Fibroblast of skin of right quadriceps (primary cell): ENCODE measurements at places on chromosomes 7 and 10.

- DNase-seq = no peak
These were observed 403.0 kb downstream of the THSD7A start for GRCh38 chr7:11428877-11429581.

DNA sequence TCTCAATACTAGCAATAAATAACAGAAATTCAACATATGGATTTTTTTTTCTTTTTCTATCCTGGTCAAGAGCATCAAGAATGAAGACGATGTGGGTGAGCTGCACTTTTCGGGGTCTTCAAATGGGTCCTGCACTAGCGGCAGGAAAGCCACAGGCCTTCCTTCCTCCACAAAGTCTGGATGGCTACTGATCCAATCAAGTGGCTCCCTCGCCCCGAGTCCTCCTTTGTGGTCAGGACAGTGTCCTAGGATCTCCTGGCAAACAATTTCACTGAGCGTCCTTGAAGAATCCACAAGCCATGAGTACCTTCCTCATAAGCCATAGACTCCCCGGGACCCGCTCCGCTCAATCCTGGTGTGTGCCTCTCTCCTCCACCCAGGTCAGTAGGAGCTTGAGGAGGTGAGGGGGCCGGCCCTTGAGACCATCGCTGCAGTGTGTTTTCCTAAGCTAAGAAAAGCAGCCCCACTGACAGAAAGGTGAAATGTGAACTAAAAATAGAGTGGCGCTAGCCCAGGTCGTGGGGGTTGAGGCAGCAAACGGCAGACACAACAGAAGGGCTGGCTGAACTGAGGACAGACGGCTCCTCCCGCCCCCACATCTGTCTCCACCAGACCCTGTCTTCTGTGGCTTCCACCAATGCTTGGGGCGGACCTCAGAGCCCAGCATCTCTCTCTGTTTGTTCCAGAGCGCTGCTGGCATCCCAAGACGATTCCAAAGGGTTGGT lies 202.3 kb downstream of the HERPUD2 start:
- no peak for DNase-seq

DNA sequence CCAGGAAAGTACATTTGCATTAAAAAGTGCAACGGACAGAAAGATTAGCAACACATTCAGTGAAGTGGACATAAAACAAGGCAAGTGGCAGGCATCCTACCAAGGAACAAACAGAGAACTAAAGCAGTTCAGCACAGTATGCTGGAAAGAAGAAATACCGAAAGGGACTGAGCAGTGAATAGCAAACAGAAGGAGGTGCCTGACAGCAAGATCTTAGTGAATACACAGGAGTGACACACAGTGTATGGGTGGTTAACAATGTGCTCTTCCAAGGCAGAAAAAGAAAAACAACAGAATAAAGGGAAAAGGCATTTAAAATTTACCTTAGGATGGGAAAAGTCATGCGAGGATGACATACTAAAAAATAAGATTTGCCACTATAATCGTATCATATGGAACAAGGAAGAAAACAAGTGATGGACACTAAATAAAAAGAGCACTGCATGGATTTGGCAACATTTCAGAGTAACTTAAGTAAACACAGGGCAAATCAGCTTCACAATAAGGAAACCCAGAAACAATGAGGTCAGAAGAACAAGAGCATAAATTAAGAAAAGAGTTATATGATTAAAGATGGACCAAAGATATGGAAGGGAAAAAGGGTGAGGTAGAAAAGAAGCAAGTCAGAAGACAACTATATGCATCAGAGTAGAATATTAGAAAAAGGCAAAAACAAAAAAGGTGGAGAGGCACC lies 29.5 kb downstream of the MEST start:
- DNase-seq = no peak

DNA sequence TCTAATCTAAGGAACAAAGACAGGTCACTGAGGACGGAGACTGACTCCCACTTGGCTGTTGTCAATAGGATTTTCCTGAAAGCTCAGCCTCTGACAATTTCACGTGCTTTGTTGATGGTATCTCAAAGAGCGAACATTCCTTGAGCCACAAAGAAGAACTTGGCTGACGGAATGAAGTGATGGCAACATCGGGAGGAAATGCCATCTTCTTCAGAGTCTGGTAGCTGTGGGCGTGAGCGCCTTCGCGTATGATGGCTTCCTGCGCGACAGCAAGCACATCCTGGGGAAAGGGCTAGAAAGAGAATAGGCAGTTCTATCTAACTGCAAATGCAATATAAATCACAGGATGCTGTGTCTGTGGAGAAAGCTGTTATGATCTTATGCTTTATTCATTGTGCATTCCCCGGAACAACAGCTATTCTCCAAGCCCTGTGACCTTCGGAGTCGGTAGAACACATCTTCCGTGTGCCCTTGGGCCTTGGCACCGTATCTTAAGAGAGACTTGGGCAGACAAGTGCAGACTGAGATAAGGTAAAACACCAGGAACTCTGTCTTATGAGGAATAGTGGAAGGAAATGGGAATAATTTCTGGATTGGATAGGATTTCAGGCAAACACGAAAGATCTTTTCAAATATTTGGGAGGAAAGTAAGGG lies 19.6 kb upstream of the GTPBP4 start:
- no peak for DNase-seq

DNA sequence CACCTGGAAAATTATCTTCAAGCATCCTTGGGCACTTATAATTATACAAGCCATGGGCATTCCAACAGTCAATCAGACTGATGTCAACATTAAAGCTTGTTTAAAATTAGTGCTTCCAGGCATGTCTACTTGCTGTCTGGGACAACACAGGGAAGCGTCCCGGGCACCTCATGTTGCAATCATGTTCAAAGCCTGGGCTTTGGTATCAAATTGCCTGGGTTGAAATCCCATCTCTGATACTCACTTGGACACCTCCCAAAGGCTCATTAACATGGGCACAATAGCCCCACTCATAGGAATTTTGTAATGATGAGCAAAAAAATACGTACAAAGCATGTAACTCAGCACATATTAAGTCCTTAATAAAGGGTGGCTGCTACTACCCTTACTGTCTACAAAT lies 14.4 kb downstream of the AIFM2 start:
- DNase-seq = no peak

- DNase-seq = no peak
These were observed 141.4 kb downstream of the HERPUD2 start for GRCh38 chr7:35553519-35553918.

GRCh38 chr7:129906700-129907099 lies 46.1 kb downstream of the UBE2H start:
- DNase-seq = peak; percentile 14

GRCh38 chr10:128908099-128908498 lies 558.9 kb upstream of the MGMT start:
- DNase-seq = peak; percentile 17

- no peak for DNase-seq
These were observed 80.3 kb upstream of the CDCA7L start for GRCh38 chr7:22025983-22026382.

- DNase-seq = no peak
These were observed 85.3 kb downstream of the ARL4A start for GRCh38 chr7:12772768-12773167.

DNA sequence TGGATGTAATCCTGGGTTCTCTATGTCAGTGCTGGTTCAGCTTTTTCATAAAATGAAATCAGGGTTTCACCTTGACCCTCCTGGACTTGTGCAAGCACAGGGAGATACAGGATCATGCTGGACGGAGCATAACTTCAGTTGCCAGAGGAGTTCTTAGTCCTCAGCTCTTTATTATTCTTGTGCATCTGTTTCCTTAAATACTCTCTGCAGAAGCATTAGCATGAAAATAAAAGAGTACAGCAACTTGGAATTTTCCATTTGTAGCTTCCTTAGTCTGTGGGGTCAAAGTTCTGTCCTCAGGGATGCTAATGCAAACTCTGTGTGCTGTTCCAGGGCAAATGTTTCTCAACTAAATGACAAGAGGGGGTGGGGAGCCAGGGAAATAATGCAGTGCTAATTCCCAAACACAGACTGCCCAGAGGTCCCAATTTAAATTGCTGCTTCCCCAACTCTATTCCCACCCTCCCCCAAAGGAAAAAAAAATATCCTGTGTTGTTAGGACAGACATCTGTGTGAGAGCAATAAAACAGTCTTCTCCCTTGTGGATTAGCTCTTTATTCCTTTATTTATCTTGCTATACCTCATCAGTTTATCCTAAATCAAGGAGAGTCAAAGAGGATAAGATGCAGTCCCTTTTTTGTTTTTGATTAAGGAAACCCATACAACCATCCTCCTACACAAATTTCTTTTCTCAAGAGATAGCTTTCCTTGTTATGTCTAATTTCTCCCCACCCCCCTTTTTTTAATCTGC lies 905.0 kb downstream of the LRMDA start:
- peak; percentile 31 for DNase-seq

DNA sequence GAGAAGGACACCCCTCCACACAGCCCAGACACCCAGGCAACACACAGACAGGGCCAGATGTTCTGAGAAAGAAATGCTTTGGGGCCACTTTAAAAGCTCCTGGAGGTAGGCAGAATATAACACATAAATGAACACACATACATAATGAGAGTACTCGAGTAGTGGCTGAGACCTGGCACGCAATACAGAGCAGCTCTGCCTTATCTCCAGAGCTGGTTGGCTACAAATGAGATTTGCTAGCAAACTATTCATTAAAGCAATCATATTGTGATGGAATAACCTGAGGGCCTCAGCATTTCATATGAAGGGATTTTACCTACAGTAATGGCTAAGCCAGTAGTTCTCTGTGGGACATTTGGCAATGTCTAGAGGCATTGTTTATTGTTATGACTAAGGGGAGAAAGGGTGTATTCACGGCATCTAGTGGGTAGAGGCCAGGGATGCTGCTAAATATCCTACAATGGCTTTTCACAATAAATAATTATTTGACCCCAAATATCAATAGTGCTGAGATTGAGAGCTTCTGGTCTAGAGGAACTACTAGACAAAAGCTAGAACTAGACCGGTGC lies 5.5 kb upstream of the IMPDH1 start:
- no peak for DNase-seq

DNA sequence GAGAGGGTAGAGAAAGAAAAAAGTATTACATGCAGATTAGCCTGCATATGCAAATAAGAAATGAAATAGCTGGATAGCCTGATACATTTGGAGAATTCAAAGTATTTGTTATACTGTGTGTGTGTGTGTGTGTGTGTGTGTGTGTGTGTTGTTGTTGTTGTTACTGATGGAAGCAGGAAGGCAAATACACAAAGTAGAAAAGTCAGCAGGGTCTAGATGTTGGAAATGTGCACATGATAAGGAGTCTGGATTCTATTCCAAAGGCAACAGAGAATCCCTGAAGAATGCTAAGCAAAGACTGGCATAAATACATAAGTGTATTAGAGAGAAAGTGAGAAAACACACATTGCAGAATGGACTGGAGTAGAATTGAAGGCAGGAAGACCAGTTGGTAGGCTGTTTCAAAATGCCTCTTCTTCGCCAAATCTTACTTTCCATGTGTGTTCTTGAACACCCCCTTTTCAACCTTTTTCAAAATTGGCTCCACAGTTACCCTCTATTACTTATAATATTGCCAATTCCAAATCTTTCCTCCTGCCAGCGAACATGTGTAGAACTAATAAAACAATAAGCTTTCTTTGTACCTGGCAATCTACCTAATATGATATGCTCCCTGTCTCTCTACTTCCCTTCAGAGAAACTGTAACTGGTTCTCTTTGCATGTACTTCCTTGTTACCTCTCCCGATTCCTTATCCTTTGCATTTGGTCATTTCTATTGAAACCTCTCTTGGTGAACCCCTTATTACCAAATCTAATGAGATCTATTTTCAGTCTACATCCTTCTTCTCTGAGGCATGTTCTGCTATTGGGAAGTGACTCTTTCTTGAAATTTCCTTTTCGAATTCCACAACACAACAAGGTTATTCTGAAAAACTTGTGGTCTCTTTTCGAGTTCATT lies 6.2 kb downstream of the CPED1 start:
- no peak for DNase-seq

GRCh38 chr10:101452176-101452575 lies 98.2 kb downstream of the BTRC start:
- DNase-seq = no peak

DNA sequence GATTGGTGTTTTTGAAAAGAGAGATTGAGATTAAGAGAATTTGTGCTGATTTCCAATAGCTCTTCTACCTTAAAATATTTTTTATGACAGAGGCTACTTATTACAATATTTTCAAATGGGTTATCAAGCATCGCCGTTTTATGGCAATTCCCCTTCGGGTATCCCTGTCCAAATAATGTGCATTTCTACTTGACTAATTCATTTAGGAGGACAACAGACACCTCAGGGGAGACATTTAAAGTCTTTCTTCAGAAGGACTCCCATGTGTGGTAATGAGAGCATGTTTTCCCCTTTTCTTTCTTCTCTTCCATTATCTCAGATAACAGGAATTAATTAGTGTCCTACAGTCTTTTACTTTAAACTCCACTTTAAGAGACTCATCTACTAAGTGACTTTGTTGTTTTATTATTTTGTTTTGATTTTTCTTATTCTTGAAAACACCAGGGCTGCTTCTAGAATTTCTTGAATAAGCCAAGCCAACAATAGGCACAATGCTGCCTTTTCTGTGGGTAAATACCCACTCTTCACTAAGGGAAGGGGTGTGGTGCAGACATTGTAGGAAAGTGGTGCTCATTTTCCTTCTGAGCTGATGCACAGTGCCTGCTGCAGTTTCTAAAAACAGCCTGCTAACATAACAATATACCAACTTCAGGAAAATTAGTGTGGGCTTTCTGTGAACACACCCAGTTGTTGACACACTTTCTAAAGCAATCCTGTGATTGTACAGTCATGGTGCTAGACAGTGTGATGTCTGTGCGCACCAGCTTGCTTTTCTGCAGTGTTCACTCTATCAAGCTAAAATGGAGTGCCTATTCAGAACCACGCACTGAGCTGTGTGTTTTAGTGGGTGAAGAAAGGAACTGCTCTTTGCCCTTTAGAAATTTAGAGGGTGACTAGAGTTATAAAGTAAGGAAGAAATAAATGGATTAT lies 597.7 kb downstream of the NRG3 start:
- no peak for DNase-seq

- DNase-seq = no peak
These were observed 1.3 kb upstream of the HIBADH start for GRCh38 chr7:27663989-27664331.

GRCh38 chr10:25117757-25118156 lies 57.0 kb upstream of the GPR158 start:
- DNase-seq = no peak

- no peak for DNase-seq
These were observed 318.9 kb downstream of the IPMK start for GRCh38 chr10:57948796-57949195.

DNA sequence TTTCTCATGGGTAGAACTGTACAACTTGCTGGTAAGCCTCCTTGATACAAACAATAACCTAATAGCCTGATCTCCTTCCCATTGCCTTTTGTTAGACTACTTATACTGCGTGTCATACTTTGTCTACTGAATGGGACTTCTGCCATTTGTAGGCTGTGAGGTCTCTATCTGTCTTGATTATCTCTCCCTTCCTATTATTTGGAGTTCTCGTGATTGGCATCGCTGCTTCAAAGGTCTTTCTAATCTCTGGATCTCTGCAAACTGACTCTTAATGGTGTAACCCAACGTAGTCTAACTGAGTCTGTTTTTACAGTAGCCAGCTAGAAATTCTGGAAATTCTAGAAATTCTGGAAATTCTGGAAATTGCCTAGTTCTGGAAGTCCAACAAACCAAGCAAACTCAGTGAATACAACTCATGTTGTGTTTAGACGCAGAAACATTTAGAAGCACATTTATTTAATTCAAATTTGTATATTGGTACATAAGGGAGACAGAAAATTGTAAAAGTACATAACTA lies 29.8 kb downstream of the PHYHIPL start:
- DNase-seq = no peak
